Activated CD8-positive, alpha-beta T cell treated with anti-CD3 and anti-CD28 coated beads, Interleukin-2, amount 10 ng/mL, durations not matched to agents 7 days and 5 days (primary cell): ENCODE measurements at places on chromosomes 4 and X.

DNA sequence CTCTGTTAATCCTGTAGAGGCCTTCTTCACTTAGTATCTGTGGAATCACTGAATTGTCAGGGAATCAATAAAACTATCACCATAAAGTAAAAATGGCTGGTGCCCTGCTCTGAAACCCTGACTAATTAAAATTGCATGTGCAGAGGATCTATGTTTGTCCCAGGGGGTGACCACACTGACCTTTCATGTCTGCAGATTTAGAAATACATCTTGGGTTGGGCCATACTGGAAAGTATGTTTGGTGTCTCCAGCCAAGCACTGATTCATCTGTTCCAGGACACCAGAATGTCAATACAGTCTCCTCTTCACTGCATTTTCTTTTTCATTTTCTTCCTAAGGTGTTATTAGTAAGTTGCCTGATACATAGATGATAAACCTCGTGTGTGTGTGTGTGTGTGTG lies 490.9 kb upstream of the INTU start:
- H3K36me3 ChIP-seq: no peaks in the 10 kb centered on the region
- no peaks in the 10 kb centered on the region for H3K4me1 ChIP-seq
- H3K27ac ChIP-seq: no peak overlapping the region

GRCh38 chrX:17443556-17443955 lies 68.6 kb downstream of the NHS start:
- DNase-seq: no peak
- no peaks in the 10 kb centered on the region for H3K27me3 ChIP-seq
- no peaks in the 10 kb centered on the region for H3K4me1 ChIP-seq
- no peaks in the 10 kb centered on the region for H3K36me3 ChIP-seq
- no peak overlapping the region for H3K27ac ChIP-seq

- peaks cover 12% of the 10 kb centered on the region for H3K4me1 ChIP-seq
- H3K36me3 ChIP-seq: no peaks in the 10 kb centered on the region
- no peak overlapping the region for H3K4me3 ChIP-seq
- no peak overlapping the region for H3K27ac ChIP-seq
- no peak for DNase-seq
These were observed 52.5 kb upstream of the NKAP start for GRCh38 chrX:119996069-119996468.

DNA sequence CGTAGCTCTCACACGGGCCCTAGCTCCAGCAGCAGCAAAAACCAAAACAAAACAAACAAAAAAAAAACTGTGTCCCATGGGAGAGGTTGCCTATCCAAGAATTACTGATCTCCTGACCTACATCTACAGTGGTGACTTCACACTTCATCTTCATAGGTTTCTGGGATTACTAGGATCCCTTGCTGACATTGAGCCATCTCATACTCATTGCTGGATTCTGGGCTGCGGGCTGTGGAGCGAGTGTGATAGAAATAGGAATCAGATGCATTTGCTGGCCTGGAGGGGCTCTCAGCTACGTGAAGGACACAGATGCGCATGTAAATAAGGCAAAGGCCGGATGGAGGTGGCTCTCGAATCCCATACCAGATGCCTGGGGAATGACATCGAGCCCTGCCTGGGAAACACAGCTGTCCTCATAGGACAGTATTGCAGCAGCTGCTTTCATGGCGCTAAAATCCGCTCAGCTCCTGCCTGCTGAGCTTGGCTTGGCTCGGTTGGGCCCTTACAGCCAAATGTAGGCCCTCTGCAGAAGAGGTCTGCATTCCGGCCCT lies 41.7 kb downstream of the CNGA2 start:
- no peak overlapping the region for H3K27ac ChIP-seq
- no peaks in the 10 kb centered on the region for H3K27me3 ChIP-seq
- no peak overlapping the region for H3K4me3 ChIP-seq

DNA sequence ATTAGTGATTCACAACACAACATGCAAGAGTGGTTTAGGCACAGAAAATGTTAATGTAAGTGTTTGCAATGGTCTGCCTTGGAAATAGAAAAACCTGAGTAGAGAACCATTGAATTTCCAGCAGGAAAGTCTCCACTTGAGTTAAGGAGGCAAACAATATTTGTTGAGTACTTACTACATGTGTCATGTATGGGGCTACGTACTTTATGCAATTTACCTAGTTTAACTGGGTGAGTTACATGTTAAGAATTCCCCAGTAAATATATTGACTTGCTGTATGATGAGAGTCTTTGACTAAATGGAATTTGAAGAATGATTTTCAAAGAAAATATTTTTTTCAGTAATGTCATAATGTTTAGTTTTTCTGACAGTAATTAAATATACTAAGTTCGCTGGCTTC lies 7.8 kb upstream of the NPNT start:
- no peaks in the 10 kb centered on the region for H3K36me3 ChIP-seq
- no peak for DNase-seq
- H3K4me1 ChIP-seq: no peaks in the 10 kb centered on the region
- H3K27me3 ChIP-seq: peaks cover 18% of the 10 kb centered on the region
- H3K4me3 ChIP-seq: no peak overlapping the region

- DNase-seq: no peak
- H3K27me3 ChIP-seq: no peaks in the 10 kb centered on the region
- peaks cover 19% of the 10 kb centered on the region for H3K4me1 ChIP-seq
- peak overlapping the region; percentile 84 for H3K4me3 ChIP-seq
These were observed 85.7 kb upstream of the HPRT1 start for GRCh38 chrX:134374294-134374693.
